ENCODE measurements at places on chromosomes 1 and 21. TPM values are rescaled to one million over a fixed set of nuclear protein-coding genes. Genes with fewer than 3 reads are reported as not detected.

C1orf210 gene
- not detected for total RNA-seq

CFAP74 gene
- total RNA-seq: not detected

NHLH1 gene
- total RNA-seq: not detected

KRTAP11-1 gene
- not detected for total RNA-seq

CCDC181 gene
- total RNA-seq: 2.1 TPM

SPRR2B gene
- not detected for total RNA-seq

EFNA1 gene
- 30.5 TPM for total RNA-seq

All from thoracic aorta endothelial cell (primary cell).